ENCODE measurements at places on chromosomes 1 and 21.

DNA sequence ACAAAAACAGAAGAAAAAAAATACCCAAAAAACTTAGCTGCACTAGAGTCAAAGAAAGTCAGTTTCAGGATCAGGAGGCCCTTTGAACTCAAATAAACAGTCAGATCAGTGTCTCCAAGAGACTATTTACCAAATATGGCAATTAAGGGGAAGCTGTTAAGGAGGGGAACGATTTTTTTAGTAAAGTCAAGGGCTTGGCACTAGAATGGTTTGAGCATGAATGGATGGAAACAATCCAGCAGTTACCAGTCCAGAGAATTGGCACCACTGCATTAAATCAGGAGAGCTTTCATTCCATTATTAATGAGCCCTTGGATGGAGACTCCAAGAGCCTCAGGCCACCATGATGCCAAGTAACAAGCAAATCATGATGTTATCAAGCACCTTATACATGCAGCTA is 7.2 kb downstream of the TRAPPC3 start:
- no peak for DNase-seq

DNA sequence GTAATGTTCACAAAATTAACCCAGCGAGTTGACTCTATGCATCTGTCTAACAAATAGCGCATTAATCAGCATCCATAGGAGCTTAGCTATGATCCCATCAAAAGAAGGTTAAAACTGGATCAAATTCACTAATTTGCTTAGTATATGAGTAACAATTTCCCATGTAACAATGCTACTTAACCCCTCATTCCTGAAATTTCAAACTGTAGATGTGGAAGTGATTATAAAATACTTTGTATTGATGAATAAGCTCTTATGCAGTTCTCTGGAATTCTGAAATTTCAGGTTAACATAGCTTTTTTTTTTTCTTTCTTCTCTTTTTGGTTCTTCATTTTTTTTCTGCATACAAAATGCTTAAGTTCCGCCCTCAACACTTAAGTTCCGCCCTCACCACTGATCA is 1272.7 kb downstream of the KCNT2 start:
- no peak for DNase-seq

DNA sequence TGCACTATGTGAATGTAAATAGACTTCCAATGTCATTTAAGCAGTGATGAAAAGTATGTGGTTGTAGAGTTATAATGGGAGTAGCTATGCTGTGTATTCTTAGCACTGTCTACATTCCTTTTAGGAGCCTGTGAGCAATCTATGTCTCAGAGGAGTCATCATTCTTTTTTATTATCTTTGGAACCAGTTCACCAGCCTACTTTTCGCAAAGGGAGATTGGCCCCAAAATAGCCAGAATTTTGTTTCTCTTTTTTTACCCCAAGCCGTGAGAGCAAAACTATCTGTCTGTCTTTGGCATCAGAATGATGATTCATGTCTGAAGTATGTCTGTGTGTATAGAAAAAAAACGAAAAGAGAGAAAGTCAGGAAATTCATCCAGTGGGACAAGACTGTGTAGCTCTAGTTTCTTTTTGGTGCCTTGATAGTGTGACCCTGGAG is 44.2 kb downstream of the OSBPL9 start:
- no peak for DNase-seq

DNA sequence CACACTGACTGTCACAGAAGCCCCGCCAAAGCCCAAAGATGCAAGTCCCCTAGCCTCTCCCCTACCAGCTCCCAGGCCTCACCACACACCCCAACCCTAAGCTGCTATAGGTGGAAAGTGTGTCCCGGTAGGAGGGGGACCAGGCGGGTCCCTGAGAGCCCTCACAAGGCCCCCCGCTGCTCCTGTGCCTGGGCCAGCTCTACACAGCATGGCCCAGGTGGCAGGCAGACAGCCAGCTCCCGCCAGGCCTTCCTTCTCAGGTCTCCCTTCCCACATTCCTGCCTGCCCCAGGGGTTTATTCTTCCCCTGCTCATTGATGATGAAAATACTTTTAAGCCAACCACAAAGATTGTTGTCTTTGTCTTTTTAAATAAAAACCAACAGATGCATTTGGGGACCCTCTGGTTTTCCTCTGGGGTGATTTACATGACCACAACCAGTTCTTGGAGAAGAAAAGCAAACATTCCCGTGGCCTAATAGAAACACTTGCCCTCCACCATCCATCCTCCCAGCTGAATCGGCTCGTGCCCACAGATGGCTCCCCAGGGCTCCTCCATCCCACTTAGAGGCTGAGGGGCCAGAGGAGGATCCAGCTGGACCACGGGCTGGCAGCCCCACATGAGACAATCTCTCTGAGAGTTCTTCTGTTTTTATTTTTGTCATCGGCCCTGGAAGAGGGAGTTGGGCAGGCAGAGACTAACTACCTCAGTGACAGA is 93.1 kb downstream of the DMRTB1 start:
- no peak for DNase-seq

GRCh38 chr1:172340520-172340919 is 80.0 kb upstream of the C1orf105 start:
- DNase-seq = no peak

DNA sequence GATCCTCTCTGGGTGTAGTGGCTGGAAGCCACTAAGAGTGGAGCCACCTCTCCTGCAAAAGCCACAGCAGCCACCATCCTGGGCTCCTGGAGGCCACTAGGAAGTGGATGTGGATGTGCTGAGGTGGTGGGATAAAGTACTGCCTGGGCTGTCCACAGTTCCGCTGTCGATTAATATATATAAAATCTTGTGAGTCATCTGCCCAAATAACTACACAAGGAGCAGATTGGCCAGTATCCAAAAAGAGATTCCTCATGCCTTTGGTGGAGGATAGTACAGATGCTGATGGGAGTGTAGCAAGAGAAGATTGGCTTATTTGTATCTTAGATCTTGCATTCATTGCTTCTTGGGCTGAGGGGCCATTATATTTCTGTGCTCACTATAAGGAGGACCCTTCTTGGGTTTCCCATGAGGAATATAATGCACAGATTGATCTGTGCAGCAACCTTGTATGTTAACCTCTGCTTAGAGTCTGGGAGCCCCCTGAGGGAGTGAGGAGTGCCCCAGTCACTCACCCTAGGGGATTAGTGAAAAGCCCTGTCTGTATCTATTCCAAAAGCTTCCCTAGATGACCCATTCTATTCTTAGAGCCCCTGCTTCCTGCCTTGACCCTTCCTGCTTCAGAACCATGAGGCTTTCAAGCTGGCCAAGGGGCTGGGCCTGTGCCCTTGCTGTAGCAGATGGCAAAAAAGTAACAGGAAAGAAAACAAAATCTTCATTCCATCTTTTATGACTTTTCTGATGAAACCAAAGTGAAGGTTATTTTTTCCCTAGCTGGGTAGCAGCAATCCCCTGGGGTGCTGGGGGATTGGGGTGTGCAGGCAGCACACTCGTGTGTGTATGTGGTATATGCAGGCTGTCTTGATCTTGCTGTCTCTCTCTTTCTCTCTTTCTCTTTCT is 31.7 kb downstream of the RCSD1 start:
- no peak for DNase-seq

- no peak for DNase-seq
These were observed 46.3 kb upstream of the CACYBP start for GRCh38 chr1:174953285-174954072.

GRCh38 chr1:90973897-90974798 is 47.7 kb downstream of the ZNF644 start:
- no peak for DNase-seq

DNA sequence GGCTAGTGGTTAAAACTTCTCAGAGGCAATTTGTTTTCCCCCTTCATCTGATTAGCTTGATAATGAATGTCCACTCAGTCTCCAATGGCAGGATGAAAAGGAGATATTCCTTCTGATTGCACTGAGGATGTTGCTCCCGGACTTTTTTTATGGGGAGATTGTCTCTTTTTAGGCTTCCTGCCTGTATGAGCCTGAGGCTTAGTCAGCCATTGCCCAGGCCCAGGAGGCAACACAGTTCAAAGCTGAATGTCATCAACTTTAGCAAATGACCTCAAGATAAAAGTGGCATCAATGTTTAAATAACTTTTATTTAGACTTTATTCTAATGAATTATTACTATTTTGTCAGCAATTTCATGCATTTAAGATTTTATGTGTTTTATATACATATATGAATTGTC is 162.9 kb upstream of the PTBP2 start:
- no peak for DNase-seq

DNA sequence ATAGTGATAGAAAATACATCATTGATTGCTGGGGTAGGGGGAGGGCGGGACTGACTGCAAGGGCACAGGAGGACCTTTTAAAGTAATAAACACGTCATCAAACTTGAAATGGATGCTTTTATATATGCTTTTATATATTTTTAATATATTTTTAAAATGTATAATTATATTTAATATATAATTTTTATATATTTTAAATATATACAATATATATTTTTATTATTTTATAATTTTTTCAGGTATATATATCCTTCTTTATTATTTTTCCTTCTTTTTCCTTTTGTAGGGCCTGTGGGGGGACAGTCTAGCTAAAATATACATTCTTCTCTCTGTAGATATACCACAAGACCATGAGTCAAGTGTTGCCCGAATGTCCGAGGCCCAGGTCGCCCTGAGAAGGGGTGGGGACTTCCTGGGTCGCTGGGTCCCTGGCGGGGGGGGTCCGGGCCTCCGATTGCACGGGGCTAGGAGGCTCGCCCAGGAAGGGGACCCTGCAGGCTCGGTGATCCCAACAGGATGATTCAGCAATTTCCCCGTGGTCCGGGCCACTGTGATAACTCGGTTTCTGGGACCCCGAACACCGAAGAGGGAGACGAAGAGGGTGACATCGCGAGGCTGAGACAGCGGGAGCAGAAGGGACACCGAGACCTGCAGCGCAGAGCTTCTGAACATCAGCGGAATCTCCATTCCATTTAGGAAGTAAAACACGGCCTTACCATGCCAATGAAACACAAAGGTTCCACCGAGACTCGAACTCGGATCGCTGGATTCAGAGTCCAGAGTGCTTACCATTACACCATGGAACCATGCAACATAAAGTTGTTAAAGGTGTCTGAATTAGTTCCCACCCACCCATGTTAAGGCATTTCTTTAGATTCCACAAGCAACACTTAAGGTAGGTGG is 112.5 kb upstream of the NBPF11 start:
- no peak for DNase-seq

DNA sequence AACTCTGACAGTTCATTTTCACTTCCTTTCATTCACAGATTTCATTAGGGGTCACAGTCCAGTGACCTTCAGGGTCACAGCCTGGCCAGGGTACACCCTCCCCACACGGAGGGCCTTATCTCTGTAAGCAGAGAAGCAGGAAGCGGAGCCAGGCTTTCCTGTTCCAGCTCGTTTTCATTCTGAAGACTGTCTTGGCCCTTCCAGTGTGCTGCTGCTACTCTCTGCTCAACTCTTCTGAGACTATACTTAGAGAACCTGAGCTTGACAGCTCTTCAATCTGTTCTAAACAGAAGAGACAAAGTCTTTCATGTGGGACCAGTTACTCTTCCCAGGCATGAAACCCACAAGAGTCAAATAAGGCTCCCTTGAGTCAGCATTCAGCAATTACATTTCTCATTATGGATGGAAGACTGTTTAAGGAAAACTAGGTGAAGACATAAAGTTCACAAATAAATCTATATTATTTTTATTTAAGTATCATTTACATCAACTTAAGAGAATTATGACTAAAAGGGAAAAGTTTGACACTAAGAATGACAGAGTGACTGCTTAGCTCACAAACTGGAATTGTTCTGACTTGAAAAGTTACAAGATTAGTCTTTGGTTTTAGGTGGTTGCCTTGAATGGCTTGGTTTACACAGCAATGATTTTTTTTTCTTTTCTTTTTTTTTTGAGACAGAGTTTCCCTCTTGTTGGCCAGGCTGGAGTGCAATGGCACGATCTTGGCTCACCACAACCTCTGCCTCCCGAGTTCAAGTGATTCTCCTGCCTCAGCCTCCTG is 4.8 kb upstream of the TDRD10 start:
- DNase-seq = no peak

DNA sequence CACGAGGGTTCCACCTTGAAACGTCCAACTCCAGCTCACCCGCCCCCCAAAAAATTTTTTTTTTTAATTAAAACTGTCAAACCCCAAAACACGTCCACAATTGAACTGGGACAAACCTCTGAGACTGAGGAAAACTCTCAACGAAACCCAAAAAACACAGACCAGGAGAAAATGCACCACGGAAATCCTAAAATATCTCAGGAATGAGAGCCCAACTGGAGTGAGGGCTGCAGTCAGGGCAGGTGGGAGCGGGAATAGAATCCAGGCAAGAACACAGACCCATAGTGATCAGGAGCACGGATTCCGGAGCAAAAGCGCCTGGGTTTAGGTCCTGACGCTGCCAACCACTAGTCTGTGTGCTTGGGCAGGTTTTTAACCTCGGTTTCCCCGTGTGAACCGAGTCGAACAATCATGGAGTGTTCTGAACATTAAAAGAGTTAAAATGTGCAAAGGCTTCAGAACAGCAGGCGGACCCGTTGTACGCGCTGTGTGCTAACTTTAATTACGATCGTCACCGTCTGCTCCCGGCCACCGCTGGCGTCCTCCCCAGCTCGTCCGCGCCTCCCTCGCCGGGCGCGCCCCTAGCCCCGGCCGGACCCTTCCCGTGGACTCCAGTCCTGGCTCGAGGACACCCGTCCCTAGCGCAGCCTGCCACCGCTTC is 624 bp downstream of the ARHGAP29 start:
- DNase-seq = no peak

DNA sequence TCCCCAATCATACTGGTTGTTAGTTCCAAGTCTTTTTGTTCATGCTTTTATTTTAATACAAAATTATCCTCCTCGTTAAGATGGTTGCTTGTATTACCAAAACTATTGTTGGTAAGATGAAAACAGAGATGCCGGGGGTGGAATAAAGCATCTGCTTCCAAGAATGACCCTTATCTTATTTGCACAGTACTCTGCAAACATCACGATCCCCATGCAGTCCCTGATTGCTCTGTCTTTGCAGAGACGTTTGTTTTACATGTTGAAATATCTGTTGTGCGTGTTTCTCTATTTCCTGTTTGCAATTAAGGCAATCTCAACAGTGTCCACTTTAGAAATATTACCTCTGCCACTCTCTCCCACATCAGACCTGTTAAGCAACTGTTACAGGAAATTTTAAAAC is 141.3 kb upstream of the NCAM2 start:
- no peak for DNase-seq

DNA sequence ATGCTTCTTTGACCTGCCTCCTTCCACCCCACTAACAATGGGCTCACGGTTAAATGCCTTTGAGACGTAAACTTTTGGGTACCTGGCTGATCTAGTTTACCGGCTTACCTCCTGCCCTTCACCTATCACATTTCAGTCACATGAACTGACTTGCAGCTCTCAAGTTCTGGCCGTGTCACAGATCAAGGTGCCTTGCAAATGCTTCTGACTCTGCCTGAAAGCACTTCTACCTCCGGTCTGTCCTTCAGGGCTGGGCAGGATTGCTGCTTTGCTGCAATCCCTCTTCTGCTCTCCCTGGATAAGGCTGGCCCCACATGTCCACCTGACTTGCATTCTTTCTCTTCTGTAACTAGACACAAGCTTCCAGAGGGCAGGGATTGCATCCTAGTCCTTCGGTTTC is 69.0 kb downstream of the GRIK1 start:
- no peak for DNase-seq

Measured in stimulated activated CD8-positive, alpha-beta memory T cell treated with anti-CD3 and anti-CD28 coated beads, Interleukin-4, amount 100 ng/mL, for 4 hours (primary cell).